SJCRH30 (cell line): ENCODE measurements at places on chromosomes 5 and 9. TPM values are rescaled to one million over a fixed set of nuclear protein-coding genes. Genes with fewer than 3 reads are reported as not detected.

DNA sequence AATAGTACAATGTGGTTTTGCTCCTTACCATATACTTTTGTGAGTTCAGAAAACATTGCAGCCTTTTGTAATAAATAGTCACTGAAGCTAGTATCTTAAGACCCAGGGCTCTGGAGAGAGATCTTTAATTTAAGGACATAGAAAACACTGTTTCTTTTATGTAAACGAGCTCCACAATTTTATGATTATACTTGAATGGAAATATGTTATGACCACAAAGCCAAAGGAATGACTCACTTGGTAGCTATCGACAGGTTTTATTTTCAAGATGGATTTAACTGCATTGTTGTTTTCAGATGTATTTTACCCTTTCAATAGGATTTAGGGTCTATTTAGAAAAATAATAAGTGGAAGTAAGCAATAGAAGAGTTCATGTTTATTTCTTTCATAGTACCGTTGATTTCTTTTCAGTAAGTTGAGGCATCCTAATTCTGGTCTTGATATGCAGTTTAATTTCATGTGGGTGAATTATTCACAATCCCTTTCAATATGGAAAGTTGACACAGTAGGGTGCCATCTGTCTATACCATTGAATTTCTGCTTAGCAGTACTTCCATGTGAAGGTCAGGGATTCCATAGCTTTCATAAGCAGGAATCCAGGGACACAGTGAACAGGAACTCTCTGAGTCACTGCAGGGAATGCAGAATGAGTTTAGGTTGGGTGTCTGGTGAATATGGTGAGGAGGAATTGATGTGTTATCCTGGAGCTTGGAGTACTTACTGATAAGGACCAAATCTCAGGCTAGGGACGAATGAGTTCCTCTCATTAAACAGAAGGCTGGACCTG is 157.6 kb downstream of the CD180 start:
- DNase-seq, result no peak
- no peaks in the 10 kb centered on the region for H3K36me3 ChIP-seq
- no peak overlapping the region for H3K4me3 ChIP-seq
- no peak overlapping the region for H3K27ac ChIP-seq
- no peaks in the 10 kb centered on the region for H3K4me1 ChIP-seq

DNA sequence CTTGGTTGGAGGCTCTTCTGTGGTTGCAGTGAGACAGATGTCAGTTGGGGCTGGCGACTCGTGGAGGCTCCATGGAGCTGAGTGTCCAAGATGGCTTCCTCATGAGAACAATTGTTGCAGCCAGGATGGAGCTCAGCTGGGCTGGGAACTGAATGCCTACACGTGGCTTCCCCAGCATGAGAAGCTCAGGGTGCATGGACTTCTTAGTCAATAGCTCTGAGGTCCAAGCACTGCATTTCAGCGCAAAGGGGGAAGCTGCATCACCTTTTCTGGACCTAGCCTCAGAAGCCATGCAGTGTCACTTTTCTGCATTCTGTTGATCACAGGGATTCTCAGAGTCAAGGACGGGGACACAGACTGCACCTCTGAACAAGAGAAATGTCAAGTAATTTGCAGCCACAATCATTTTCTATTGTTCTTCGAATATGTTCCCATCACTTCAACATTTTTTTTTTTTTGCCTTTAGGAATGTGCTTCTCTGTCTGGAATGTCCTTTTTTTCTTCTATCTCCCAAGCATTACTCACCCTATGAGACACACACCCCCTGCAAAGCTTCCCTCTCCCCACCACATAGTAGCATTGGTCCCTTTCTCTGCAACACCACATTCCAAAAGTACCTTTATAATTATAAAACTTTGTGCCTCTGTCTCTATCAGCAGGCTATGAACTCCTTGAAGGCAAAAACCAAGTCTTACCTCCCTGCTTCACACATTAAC is 57.5 kb upstream of the STK32A start:
- no peak for DNase-seq
- H3K27ac ChIP-seq, result no peak overlapping the region
- H3K36me3 ChIP-seq, result no peaks in the 10 kb centered on the region
- H3K4me3 ChIP-seq, result no peak overlapping the region

PCDHB16 gene
- 5.6 and 6.8 TPM in 2 replicates for total RNA-seq

SLC34A3 gene
- 0.06 TPM in 1 of 2 replicates, not detected in the other for total RNA-seq

- DNase-seq, result no peak
- H3K27me3 ChIP-seq, result 0 out of 2 replicates have a peak, but pooled peaks cover 7% of the 10 kb centered on the region
- no peak overlapping the region for H3K4me3 ChIP-seq
- H3K27ac ChIP-seq, result no peak overlapping the region
Observed at GRCh38 chr5:35365758-35366157, 135.5 kb upstream of the PRLR start.

DNA sequence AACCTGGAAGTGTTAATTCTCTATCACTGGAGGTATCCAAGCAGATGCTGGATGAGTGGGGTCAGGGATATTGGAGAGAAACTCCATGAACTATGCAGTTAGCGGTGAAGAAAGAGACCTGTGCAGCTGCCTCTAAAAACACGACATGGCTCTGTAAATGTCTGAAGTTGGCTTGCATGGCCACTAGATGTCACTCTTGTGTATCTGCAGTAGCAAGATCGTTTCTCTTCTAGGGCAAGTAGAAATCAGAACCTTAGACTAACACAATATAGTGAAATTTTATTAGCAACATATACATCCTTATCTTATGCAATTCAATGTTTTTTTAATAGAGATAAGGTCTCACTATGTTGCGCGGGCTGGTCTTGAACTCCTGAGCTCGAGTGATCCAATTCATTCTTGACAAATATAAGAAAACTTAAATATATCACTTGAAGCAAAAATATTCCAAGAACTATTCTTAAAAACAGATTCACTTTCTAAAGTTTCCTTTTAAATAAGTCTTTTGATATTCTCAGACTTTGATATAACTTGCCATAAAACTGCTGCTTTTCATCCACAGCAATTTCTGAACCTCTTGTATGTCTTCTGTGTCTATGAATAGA is 2.9 kb downstream of the OR2S2 start:
- H3K4me1 ChIP-seq, result 0 out of 2 replicates have a peak, but pooled peaks cover 8% of the 10 kb centered on the region
- no peaks in the 10 kb centered on the region for H3K36me3 ChIP-seq
- no peak overlapping the region for H3K4me3 ChIP-seq
- DNase-seq, result peak; percentile 78

POU5F2 gene
- total RNA-seq, result 0.41 and 0.91 TPM in 2 replicates

RLN2 gene
- total RNA-seq, result not detected in 2 replicates

DNA sequence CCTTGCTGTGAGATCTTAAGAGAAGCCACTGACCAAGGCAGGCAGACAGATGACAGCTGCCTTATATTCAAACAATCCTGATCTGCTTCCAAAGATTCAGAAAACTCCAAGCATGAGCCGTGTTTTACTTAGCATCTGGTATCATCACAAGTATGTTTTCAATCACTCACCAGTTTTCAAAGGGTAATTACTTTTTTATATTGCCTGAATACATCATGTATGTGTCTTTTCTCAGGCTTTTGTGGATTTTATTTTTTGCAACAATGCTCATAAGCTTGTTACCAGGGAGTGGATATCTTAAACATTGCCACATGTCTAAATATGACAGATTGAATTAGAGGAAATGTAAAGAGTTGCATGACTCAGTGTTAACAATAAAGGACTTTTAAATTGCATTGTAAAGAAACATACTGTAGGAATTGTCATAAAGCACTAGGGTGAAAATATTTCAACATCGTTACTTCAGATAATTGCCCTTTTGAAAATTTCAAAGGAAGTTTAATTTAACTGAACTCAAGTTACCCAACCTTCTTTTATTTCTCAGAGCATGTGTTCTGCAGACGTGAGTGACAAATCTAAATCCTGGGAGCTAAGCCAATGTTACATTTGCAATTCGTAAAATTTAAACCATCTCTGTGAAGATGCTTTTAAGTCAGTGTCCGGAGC is 326.1 kb downstream of the PLK2 start:
- no peak overlapping the region for H3K27ac ChIP-seq
- no peak overlapping the region for H3K4me3 ChIP-seq
- peaks cover 40% of the 10 kb centered on the region for H3K4me1 ChIP-seq
- peak; percentile 36 for DNase-seq
- no peaks in the 10 kb centered on the region for H3K27me3 ChIP-seq

DNA sequence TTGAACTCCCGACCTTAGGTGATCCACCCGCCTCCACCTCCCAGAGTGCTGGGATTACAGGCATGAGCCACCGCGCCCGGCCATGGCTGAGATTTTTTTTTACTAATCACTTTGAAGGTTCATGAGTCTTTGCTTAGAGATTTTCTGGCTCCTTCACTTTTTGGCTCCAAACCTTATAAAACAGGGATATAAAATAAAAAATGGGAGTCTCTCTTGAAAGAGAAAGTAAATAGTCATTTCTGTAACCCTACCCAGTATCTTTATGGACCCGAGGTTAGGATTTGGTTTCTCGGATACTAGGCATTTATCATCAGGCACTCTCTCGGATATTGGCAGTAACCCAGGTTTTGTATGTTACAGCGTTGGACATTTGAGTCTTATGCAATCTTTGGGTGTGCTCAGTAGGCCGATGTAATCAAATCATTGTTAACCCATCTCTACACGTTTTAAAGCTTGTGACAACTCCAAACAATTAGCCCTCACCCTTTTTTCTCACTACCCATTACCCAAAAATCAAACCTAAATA is 25.3 kb downstream of the STXBP1 start:
- no peak overlapping the region for H3K4me3 ChIP-seq
- no peaks in the 10 kb centered on the region; the same call in 1 of the 2 replicates for H3K4me1 ChIP-seq
- H3K36me3 ChIP-seq, result no peaks in the 10 kb centered on the region
- peaks cover 3% of the 10 kb centered on the region; the same call in 1 of the 2 replicates for H3K27me3 ChIP-seq

LCP2 gene
- total RNA-seq, result not detected in 2 replicates

- no peaks in the 10 kb centered on the region for H3K27me3 ChIP-seq
- no peak for DNase-seq
- no peak overlapping the region for H3K4me3 ChIP-seq
- no peak overlapping the region for H3K27ac ChIP-seq
- peaks cover 29% of the 10 kb centered on the region for H3K4me1 ChIP-seq
Observed at GRCh38 chr5:80249901-80250300, 5.9 kb downstream of the SERINC5 start.

- DNase-seq, result no peak
- H3K4me1 ChIP-seq, result peaks cover 35% of the 10 kb centered on the region
- no peak overlapping the region for H3K4me3 ChIP-seq
Observed at GRCh38 chr5:91957666-91958065, 574.5 kb upstream of the ARRDC3 start.

DNA sequence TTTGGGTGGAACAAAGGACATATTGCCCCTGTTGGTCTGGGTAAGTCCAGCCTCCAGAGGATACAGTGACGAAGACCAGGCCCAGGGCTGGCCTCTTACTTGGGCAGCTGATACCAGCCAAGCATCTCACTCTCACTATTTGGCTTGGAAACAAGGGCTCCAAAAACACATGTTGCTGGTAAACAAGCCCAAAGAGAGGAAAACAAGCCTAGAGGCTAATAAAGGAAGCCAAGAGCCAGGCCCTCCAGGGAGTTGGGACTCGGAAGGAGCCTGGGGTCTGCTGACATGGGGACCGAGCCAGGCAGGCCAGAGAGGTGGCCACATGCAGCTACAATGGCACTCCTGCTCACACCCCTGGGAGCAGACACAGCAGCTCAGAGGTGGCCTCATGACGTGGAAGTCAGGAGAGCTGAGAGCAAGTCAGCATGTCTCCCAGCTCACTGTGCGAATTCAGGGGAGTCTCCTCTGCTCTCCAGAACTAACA is 5.7 kb downstream of the SPARC start:
- no peak overlapping the region for H3K27ac ChIP-seq
- DNase-seq, result no peak
- H3K4me1 ChIP-seq, result peaks cover 43% of the 10 kb centered on the region
- peaks cover 44% of the 10 kb centered on the region for H3K36me3 ChIP-seq

DNA sequence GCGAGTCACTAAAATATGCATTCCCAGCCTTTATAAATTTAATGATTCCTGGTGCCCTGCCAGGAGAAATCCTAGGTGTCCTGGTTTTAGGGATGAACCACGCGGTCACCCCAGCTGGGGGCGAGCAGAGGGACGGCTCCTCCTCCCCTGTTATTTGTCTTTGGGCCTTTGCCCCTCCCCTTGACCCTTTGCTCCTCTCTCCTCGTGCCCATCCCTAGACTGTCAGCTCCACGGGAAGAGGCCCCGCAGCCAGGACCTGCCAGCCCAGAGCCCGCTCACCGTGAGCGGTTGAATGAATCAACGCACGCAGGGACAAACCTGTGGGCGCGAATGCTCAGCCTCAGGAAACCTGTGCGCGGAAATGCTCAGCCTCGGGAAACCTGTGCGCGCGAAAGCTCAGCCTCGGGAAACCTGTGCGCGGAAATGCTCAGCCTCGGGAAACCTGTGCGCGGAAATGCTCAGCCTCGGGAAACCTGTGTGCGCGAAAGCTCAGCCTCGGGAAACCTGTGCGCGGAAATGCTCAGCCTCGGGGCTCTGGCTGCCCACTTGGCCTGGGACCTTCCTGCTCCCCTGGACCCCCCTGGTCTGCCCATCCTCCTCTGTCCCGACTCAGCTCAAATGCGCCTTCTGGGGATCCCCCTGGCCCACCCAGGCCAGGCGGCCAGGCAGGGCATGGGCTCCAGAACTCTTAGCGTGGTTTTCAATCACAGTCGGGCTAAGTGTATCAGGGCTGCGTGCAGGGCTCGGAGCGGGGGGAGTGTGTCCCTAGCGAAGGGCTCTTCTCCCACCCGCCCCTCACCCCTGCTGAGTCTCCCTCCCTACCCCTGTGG is 140.5 kb upstream of the COL5A1 start:
- no peaks in the 10 kb centered on the region for H3K36me3 ChIP-seq
- DNase-seq, result no peak
- no peak overlapping the region for H3K4me3 ChIP-seq
- no peak overlapping the region for H3K27ac ChIP-seq
- no peaks in the 10 kb centered on the region for H3K27me3 ChIP-seq

PCDHB7 gene
- total RNA-seq, result 1.1 and 1.3 TPM in 2 replicates

GRCh38 chr5:139391570-139392323 is 2.0 kb upstream of the MZB1 start:
- no peaks in the 10 kb centered on the region for H3K36me3 ChIP-seq
- H3K27me3 ChIP-seq, result no peaks in the 10 kb centered on the region
- DNase-seq, result no peak

GRCh38 chr5:169062690-169063089 is 238.2 kb downstream of the SLIT3 start:
- H3K4me3 ChIP-seq, result no peak overlapping the region
- no peak overlapping the region for H3K27ac ChIP-seq
- H3K36me3 ChIP-seq, result no peaks in the 10 kb centered on the region
- no peaks in the 10 kb centered on the region for H3K4me1 ChIP-seq
- DNase-seq, result no peak
- H3K27me3 ChIP-seq, result peaks cover 16% of the 10 kb centered on the region; the same call in 1 of the 2 replicates

SOX30 gene
- 0.13 TPM in 1 of 2 replicates, not detected in the other for total RNA-seq

- H3K4me1 ChIP-seq, result peaks cover 21% of the 10 kb centered on the region
- no peak for DNase-seq
- no peak overlapping the region for H3K27ac ChIP-seq
- H3K36me3 ChIP-seq, result peaks cover 8% of the 10 kb centered on the region; the same call in 1 of the 2 replicates
- no peak overlapping the region for H3K4me3 ChIP-seq
Observed at GRCh38 chr5:72821776-72822175, 5.3 kb downstream of the TNPO1 start.

- H3K36me3 ChIP-seq, result no peaks in the 10 kb centered on the region
- H3K27me3 ChIP-seq, result no peaks in the 10 kb centered on the region
- H3K4me3 ChIP-seq, result no peak overlapping the region
Observed at GRCh38 chr9:113436728-113437515, 26.4 kb downstream of the C9orf43 start.

- no peak overlapping the region for H3K27ac ChIP-seq
- H3K4me1 ChIP-seq, result no peaks in the 10 kb centered on the region
- no peaks in the 10 kb centered on the region for H3K36me3 ChIP-seq
Observed at GRCh38 chr5:45440466-45440865, 255.7 kb downstream of the HCN1 start.
